Activated CD4-positive, CD25-positive, alpha-beta regulatory T cell (primary cell): ENCODE measurements at places on chromosomes 5 and 9.

GRCh38 chr9:37650873-37651768 lies at the start of gene FRMPD1:
FRMPD1 (plus strand) TSS chr9:37650954; CDS start chr9:37692642, 41,688 bp downstream.
- DNase-seq = peak; percentile 33

DNA sequence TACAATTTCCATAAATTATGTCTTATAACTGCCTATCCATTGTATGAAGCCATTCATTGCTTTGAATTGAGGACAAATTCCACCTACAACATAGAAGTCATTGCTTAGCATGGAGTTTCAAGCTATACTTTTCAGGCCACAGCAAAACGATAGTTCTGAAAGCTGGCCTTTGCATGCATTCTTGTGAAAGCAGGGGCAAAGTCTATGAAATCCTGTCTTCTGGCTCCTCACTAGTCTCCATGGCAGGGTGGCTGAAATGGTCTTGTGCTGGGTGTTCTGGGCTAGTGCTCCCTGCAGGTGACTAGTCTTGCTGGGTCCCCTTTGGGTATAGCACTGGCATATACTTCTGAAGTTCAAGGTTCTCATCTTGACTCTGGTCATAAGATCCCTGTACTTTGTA lies 353.9 kb upstream of the ZNF608 start:
- DNase-seq = no peak

DNA sequence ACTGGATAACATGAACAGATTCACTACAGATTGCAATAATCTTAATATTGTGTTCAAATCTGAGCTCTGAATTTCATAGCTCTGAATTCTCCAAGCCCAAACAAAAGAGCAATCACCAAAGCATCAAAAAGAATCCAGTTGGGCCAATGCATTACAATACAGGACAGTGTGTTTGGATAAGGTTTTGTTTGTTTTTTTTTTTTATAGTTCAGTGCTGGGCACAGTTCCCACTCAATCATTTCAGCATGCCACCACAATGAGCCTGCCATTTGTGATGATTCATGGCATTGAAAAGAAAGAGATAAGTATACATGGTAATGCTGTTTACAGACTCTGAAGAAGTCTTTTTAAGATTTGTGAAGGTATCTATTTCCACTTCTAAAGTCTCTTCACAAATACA lies 1.7 kb upstream of the HTR1A start:
- DNase-seq = no peak

- no peak for DNase-seq
Observed at GRCh38 chr5:172361566-172362238, 78.1 kb upstream of the UBTD2 start.

- DNase-seq = no peak
Observed at GRCh38 chr5:80318212-80318611, 1.6 kb upstream of the SPZ1 start.

DNA sequence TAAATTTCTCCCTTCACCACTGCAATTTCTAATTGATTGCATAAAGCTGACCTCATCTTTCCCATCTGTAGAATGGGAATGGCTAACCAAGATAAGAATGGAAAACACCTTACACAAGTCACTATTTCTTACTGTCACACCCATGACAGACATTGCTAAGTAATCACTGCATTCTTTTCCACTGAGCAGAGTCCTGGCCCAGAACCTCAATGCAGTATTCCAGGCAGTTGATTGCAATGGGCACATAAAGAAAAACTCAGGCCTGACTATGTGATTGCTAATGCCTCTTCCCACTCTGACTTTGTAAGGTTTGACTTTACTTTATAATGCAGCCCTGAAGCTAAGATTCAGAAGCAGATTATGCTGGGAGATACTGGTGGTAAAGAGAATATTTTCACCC lies 29.3 kb downstream of the TRIM32 start:
- no peak for DNase-seq

GRCh38 chr9:134486143-134486591 lies 155.4 kb upstream of the COL5A1 start:
- DNase-seq = no peak

GRCh38 chr5:159917994-159918393 lies 1.7 kb downstream of the ADRA1B start:
- DNase-seq = no peak

DNA sequence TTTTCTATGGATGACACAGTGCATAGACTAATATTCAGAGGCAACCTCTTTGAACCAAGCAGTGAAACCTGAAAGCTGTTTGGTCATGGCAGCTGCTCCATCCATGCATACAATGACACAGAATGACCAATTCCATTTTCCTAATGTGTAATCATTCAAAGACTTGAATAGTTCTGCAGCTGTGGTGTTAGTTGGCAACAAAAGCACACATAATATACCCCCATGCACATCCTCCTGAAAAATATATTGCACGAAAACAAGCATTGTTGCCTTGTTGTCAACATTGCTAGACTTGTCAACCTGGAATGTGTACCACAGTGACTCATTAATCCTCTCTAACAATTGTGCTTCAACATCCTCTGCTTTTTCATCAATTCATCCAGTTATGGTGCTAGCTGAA lies 71.0 kb upstream of the SEMA6A start:
- no peak for DNase-seq

DNA sequence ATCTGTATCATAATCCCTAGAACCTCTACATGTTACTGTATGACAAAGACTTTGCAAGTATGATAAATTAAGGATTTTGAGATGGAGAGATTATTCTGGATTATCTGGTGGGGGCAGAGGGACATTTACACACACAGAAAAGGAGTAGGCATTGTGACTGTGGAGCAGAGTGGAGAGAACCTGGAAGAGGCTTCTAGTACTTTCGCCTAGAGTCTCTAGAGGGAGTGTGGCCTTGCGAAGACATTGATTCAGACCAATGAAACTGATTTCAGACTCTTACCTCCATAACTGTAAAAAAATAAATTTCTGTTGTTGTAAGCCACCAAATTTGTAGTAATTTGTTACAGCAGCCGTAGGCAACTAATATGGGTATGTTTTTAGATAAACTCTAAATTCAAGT lies 45.9 kb downstream of the CSNK1G3 start:
- DNase-seq = no peak

DNA sequence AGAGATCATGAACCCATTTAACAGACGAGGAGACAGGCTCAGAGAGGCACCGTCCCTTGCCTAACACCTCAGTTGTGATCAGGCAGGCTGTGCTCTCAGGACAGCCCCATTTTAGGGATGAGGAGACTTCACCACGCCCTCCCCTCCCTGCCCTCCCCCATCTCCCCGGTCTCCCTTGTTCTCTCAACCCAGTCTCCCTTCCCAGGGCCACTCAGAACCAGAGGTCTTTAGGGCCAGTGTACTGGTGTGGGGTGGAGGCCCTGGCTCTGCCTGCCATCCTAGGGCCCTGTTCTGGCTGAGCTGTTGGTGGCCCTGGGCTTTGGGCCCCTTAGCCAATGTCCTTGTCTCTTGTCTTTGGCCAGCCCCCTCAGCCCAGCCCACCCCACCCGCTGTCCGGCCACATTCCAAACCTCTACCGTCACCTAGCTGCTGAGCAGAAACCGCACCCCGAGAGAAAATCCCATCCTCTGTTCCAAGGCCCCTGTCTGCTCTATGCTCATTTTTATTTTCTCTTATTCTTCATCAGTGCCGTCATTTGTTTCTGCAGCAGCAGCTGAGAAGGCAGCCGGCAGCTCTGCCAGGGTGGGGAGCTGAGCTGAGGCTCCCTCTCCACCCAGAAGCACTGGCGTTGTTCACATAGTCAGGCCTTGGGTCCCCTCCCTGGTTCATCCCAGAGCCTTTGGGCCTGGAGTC lies 33.9 kb downstream of the OLFML2A start:
- DNase-seq = no peak

DNA sequence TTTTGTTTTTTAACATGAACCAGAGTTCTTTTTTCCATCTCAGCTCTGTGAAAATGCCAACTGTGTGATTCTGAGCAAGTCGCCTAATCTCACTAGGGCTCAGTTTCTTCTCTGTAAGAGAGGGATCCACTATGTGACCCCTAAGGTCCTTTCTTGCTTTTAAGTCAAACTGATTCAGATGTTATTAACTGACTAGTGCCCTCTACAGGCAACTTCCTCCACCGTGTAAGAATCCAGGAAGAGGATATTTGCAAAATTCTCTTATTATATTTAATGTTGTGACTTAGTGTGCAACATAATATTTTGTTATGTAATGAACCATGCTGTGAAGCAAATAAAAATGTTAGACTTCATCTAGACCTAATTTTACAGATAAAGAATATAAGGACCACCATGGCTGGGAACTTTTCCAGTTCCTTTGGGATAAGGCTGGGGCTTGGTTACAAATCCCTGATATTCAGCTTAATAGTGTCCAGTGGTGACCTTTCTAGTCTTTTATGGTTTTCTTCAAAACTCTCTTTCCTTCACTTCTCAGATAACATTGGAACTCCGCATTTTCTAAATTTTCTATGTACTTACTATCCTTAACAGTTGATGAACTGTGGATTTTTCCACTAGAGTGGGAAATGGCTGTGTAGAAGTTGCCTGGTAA lies 244.7 kb downstream of the PIK3R1 start:
- peak; percentile 5 for DNase-seq

GRCh38 chr9:38059233-38059936 lies 9.6 kb downstream of the SHB start:
- DNase-seq = no peak

DNA sequence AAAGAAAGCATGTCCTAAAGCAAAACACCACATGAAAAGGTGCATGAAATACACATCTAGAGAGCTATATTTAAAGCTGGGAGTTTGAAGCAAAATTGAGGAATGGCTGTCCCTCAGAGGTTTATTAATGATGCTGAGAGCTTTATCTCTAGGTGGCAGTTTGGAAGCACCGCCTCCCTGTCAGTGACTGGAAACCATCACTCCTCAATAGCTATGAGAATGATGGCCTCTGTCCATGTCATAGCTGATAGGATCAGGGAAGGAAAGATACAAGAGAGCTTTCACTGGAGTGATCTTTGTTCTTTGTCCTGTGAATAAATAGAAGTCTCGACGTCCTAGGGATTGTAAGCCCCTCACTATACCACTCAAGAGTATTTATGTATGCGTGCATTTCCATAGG lies 110.5 kb downstream of the NUDT12 start:
- DNase-seq = no peak

DNA sequence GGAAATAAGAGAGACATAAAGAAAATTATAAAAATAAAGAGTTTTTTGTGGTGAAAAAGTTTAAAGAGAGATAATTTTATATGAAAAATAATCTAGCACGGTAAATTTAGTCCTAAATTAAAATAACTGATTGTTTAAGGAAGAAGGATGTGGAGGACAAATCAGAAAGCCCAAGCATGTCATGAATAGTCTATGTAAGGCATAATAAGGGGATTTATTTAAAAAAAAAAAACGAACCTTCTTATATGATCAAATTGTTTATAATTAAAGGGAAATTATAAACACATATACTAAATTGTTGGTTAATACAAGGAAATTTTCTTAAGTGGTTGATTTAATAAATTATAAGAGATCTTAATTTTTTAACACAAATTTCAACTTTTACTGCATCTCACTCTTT lies 551.8 kb upstream of the TYRP1 start:
- no peak for DNase-seq
